ENCODE measurements at places on chromosomes 1 and 21. TPM values are rescaled to one million over a fixed set of nuclear protein-coding genes. Genes with fewer than 3 reads are reported as not detected.

The RHEX gene
- total RNA-seq, result not detected

The TRABD2B gene
- total RNA-seq, result not detected

The CYP4A22 gene
- total RNA-seq, result not detected

GRCh38 chr1:99455760-99456159 lies 190.2 kb upstream of the PALMD start:
- H3K36me3 ChIP-seq, result no peaks in the 10 kb centered on the region
- no peak for DNase-seq
- no peak overlapping the region for H3K27ac ChIP-seq
- peaks cover 9% of the 10 kb centered on the region for H3K27me3 ChIP-seq

The NPHS2 gene
- total RNA-seq, result not detected

- H3K27me3 ChIP-seq, result no peaks in the 10 kb centered on the region
- H3K36me3 ChIP-seq, result no peaks in the 10 kb centered on the region
- H3K4me1 ChIP-seq, result no peaks in the 10 kb centered on the region
- H3K4me3 ChIP-seq, result no peak overlapping the region
- DNase-seq, result no peak
Measured at GRCh38 chr21:28126521-28127174, 866.0 kb downstream of the LTN1 start.

The OR2T11 gene
- total RNA-seq, result not detected

DNA sequence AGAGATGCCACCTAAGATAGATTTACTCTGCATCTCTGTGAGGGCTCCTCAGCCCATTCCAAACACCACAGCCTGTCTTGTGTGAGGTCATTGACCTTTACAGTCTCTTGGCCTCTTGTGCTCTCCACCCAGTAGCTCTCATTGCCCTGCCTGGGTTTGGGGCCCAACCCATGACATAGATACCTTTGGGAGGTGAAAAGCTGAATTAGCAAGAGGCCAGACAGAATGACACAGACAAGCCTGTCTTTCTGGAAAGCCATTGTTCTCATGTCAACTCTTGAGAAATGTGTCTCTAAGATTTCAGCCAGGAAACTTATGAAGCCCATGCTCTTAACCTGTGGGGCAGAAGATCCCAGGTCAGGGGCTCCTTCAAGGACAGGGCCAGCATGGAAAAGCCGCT lies 18.4 kb upstream of the F3 start:
- no peaks in the 10 kb centered on the region for H3K36me3 ChIP-seq
- no peaks in the 10 kb centered on the region for H3K4me1 ChIP-seq
- peaks cover 1% of the 10 kb centered on the region for H3K27me3 ChIP-seq
- no peak for DNase-seq
- H3K27ac ChIP-seq, result no peak overlapping the region

DNA sequence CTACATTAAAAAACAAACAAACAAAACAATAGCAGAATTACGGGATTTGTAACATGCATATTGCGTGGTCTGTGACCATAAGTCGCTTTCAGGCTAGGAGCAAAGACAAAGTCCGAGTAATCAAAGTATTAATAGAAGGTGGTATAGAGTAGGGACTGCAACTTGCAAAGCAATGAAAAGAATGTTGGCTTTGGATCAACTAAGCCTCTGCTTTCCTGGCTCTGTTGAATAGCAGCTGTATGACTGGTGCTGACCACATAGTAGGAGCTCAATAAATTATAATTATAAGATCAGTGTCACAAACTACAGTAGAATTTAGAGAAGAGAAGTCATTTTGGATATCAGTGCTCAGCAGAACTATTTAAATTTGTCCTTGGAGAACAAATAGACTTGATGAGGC lies 586.4 kb downstream of the DPYD start:
- no peaks in the 10 kb centered on the region for H3K4me1 ChIP-seq
- no peak for DNase-seq
- no peak overlapping the region for H3K4me3 ChIP-seq
- no peaks in the 10 kb centered on the region for H3K36me3 ChIP-seq
- H3K27ac ChIP-seq, result no peak overlapping the region

The CELA3A gene
- total RNA-seq, result not detected

GRCh38 chr1:64236541-64236954 lies 33.1 kb downstream of the UBE2U start:
- H3K4me3 ChIP-seq, result no peak overlapping the region
- DNase-seq, result no peak
- H3K27me3 ChIP-seq, result peaks cover 15% of the 10 kb centered on the region

DNA sequence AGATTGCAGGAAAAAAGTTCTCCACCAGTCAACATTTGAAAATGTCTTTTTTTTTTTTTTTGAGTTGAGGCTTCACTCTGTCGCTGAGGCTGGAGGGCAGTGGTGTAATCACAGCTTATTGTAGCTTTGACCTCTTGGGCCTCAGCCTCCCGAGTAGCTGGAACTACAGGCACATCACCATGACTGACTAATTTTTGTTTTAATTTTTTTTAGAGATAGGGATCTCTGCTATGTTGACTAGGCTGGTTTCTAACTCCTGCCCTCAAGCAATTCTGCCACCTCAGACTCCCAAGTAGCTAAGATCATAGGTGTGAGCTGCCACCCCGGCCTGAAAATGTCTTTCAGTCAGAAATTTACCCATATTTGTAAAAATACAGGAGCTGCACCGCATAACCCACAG lies 30.6 kb upstream of the USP24 start:
- no peaks in the 10 kb centered on the region for H3K36me3 ChIP-seq
- no peak overlapping the region for H3K27ac ChIP-seq
- no peak for DNase-seq
- H3K27me3 ChIP-seq, result peaks cover 1% of the 10 kb centered on the region

GRCh38 chr1:97781762-97782337 lies 139.0 kb downstream of the DPYD start:
- no peak overlapping the region for H3K4me3 ChIP-seq
- H3K27me3 ChIP-seq, result no peaks in the 10 kb centered on the region
- H3K4me1 ChIP-seq, result peaks cover 14% of the 10 kb centered on the region
- peaks cover 2% of the 10 kb centered on the region for H3K36me3 ChIP-seq

The NEK2 gene
- 30.0 TPM for total RNA-seq

The FTCD gene
- total RNA-seq, result 0.85 TPM

- no peak overlapping the region for H3K27ac ChIP-seq
- no peak overlapping the region for H3K4me3 ChIP-seq
- H3K36me3 ChIP-seq, result no peaks in the 10 kb centered on the region
- no peaks in the 10 kb centered on the region for H3K4me1 ChIP-seq
Measured at GRCh38 chr1:164651351-164651951, 92.5 kb downstream of the PBX1 start.

DNA sequence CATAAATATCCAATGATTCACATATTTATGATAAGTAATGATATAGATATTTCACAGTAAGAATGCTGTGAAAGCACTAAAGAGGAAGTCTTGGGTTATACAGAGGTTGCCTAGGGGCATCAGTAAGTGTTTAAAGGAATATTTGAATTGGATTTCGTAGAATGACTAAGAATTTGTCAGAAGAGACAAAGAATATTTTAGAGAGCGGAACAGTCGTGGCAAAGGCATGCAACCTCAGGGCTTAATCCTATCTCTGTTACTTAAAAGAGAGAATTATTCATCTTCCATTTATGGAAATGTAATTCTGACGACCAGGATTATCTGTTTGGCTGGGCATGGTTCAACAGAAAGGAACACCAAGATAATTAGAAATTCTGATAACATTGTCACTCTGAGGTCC lies 171.9 kb upstream of the NR5A2 start:
- no peak for DNase-seq
- no peak overlapping the region for H3K4me3 ChIP-seq
- H3K27ac ChIP-seq, result no peak overlapping the region
- H3K36me3 ChIP-seq, result no peaks in the 10 kb centered on the region

The ALX3 gene
- not detected for total RNA-seq

- DNase-seq, result no peak
- no peaks in the 10 kb centered on the region for H3K27me3 ChIP-seq
- no peaks in the 10 kb centered on the region for H3K36me3 ChIP-seq
Measured at GRCh38 chr1:187977298-187977697, 1148.5 kb downstream of the PLA2G4A start.

The NIBAN1 gene
- total RNA-seq, result 11.0 TPM

The CLCA1 gene
- total RNA-seq, result not detected

DNA sequence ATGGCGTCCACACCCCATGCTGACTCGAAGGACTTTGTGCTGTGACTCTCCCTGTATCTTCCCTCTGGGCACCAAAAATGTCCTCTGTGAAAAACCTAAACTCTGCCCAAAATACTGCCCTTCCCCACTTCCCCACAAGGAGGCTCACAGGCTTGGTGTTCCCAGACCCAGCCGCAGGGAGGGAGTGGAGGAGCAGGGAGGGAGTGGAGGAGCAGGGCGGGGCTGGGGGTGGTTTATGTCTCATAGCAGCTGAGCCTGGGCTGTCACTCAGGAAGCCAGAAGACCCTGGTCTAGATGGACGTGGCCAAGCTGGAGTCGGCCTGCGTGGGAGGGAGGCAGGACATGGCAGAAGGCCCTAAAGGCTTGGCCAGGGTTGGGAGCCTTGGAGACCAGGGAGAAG lies 461.7 kb downstream of the PTPRU start:
- no peak overlapping the region for H3K27ac ChIP-seq
- H3K4me1 ChIP-seq, result no peaks in the 10 kb centered on the region

- H3K27ac ChIP-seq, result no peak overlapping the region
- no peaks in the 10 kb centered on the region for H3K4me1 ChIP-seq
- peaks cover 9% of the 10 kb centered on the region for H3K27me3 ChIP-seq
- no peaks in the 10 kb centered on the region for H3K36me3 ChIP-seq
- no peak overlapping the region for H3K4me3 ChIP-seq
Measured at GRCh38 chr1:233639611-233640010, 25.7 kb downstream of the KCNK1 start.

DNA sequence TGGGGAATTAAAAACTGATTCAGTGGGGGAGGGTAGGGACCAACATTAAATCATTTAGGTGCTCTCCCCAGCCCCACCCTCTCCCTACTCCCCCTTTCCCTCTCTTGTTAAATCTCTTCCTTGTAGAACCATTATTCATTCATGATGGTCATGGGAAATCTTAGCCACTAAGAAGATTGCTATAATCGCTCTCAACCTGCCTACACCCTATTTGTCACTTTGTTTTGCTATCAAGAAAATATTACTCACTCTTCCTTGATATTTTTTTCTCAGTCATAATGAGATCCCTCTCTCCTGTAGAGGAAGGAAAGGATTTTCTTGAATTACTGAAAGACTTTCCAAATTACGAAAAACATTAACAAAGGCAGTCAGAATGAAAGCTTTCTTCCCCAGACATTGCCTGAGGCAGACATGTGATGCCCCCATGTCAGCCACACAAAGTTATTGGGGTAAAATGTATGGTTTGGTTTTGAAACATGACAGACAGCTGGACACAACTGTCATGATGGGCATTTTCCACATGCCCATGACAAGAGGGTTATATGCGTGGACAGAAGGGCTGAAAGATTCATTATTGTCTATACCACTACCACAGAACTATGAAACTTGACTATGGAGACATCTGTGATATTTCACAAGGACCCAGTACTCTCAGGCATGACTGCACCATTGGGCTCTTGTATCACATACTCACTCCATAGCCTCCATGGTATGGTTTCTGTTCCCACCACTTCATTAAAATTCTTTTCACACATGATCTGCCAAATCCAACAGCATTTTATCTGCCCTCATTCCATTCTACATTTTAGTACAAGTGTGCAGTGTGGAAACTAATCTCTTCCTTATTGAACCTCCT lies 420.1 kb downstream of the DISC1 start:
- no peaks in the 10 kb centered on the region for H3K27me3 ChIP-seq
- no peak overlapping the region for H3K4me3 ChIP-seq
- DNase-seq, result no peak
- H3K36me3 ChIP-seq, result no peaks in the 10 kb centered on the region
- H3K4me1 ChIP-seq, result no peaks in the 10 kb centered on the region

DNA sequence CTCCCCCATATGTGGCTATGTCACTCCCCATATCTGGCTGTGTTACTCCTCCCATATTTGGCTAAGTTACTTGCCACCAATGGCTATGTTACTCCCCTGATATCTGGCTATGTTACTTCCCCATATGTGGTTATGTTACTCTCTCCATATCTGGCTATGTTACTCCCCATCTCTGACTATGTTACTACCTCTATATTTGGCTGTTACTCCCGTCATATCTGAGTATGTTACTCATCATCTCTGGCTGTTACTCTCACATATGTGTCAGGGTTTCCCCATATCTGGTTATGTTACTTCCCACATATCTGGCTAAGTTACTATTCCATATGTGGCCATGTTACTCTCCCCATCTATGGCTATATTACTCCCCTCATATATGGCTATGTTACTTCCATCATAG lies 50.3 kb upstream of the MAP10 start:
- H3K27ac ChIP-seq, result no peak overlapping the region
- peaks cover 2% of the 10 kb centered on the region for H3K4me1 ChIP-seq
- no peak overlapping the region for H3K4me3 ChIP-seq
- no peaks in the 10 kb centered on the region for H3K36me3 ChIP-seq
- DNase-seq, result no peak

All from activated CD8-positive, alpha-beta T cell treated with anti-CD3 and anti-CD28 coated beads for 36 hours (primary cell).